ENCODE measurements at places on chromosomes 12 and 14.

DNA sequence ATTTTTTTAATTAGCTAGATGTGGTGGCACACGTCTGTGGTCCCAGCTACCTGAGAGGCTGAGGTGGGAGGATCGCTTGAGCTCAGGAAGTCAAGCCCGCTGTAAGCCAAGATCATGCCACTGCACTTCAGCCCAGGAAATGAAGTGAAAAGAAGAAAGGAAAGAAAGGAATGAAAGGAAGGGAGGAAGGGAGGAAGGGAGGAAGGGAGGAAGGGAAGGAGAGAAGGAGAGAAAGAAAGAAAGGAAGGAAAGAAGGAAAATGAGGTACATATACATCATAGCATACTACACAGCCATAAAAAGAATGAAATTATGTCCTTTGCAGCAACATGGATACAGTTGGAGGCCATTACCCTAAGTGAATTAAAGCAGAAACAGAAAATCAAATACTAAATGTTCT is 12.2 kb downstream of the DNAI7 start:
- H3K4me1 ChIP-seq = no peaks in the 10 kb centered on the region
- no peak for DNase-seq
- no peak overlapping the region for H3K27ac ChIP-seq
- no peaks in the 10 kb centered on the region for H3K27me3 ChIP-seq
- H3K4me3 ChIP-seq = no peak overlapping the region
- H3K36me3 ChIP-seq = no peaks in the 10 kb centered on the region

DNA sequence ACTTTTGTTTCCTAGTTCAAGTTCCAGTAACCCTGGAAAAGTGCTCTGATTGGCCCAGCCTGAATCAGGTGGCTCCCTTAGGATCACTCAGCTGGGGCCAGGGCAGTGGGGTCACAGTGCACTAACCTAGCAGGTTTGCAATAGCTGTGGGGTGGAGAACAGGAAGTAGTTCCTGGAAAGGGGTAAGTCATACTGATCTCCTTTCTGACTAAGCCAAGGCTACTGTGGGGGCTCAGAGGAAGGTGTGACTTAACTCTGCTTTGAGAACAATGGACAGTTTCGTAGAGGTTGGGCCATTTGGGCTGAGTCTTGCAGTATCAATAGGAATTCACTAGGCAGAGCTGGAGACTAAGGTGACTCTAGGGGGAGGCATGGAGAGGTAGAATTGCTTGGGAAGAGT is 89.4 kb downstream of the KIF26A start:
- no peaks in the 10 kb centered on the region for H3K4me1 ChIP-seq
- DNase-seq = no peak
- no peaks in the 10 kb centered on the region for H3K36me3 ChIP-seq
- no peaks in the 10 kb centered on the region for H3K27me3 ChIP-seq
- H3K27ac ChIP-seq = no peak overlapping the region

- H3K4me1 ChIP-seq = no peaks in the 10 kb centered on the region
- H3K4me3 ChIP-seq = no peak overlapping the region
- no peak overlapping the region for H3K27ac ChIP-seq
- no peaks in the 10 kb centered on the region for H3K36me3 ChIP-seq
Observed at GRCh38 chr14:100063314-100063941, 1.8 kb upstream of the EVL start.

DNA sequence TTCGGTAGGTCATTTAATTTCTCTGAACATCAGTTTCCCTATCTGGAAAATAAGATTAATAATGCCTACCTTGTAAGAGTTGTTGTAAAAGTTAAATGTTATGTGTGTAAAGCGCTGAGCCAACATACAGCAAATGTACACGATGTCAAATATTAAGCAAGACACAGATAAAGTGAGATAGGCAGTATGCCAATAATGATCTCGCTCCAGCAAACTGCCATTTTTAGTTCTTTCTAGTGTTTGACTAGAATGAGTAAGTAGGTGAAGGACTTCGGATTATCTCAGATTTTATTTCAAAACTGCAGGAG is 840 bp downstream of the DHRS7 start:
- peak overlapping the region; percentile 95 for H3K27ac ChIP-seq
- H3K27me3 ChIP-seq = no peaks in the 10 kb centered on the region
- peaks cover 48% of the 10 kb centered on the region for H3K4me1 ChIP-seq
- no peaks in the 10 kb centered on the region for H3K36me3 ChIP-seq
- peak overlapping the region; percentile 96 for H3K4me3 ChIP-seq

DNA sequence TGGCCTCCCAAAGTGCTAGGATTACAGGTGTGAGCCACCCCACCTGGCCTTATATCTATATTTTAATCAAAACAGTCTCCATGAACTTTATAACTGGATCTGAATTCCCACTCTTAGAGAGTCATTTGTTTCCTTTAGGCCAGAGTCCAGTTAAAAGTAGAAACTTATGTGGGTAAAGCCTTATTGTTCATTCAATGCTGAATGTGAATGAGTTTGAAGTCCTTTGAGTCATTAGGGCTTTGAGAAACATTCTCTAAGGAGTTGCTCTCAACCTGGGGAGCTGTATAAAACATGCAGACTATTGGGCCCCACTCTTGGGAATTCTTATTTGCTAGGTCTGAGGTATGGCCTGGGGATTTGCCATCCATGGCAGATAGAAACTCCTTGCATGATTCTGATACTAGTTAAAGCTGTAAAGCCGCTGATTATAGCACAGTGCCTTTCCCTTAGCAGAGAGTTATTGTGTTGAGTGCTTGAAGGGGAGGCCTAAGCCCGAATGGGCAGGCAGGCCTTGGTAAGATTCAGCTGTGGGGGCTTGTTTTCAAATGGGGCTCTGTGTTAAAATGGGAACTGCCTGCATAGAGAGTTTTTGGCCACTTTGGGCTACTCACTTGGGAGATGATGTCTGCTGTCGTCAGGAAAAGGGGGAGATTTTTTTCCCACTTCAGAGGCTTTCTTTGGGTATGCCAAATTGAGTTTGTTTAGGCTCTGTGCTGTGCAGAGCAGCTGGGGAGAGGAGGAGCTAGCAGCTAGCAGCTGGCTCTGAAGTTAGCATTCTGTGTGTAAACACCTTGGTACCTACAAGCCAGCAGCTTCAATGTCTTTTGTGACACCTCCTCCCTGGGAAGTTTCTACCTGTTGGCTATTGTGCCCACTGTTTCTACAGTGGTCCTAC is 117.5 kb downstream of the DACT1 start:
- no peak for DNase-seq
- no peak overlapping the region for H3K27ac ChIP-seq
- peaks cover 12% of the 10 kb centered on the region for H3K4me1 ChIP-seq
- H3K4me3 ChIP-seq = no peak overlapping the region

GRCh38 chr12:30863839-30864238 is 62.7 kb upstream of the TSPAN11 start:
- no peaks in the 10 kb centered on the region for H3K36me3 ChIP-seq
- no peak overlapping the region for H3K4me3 ChIP-seq
- DNase-seq = no peak
- H3K27me3 ChIP-seq = no peaks in the 10 kb centered on the region
- no peak overlapping the region for H3K27ac ChIP-seq

GRCh38 chr14:53743371-53743770 is 213.3 kb downstream of the BMP4 start:
- H3K27me3 ChIP-seq = no peaks in the 10 kb centered on the region
- H3K4me1 ChIP-seq = no peaks in the 10 kb centered on the region
- no peak overlapping the region for H3K4me3 ChIP-seq
- no peak for DNase-seq
- H3K27ac ChIP-seq = no peak overlapping the region

- no peaks in the 10 kb centered on the region for H3K27me3 ChIP-seq
- no peaks in the 10 kb centered on the region for H3K36me3 ChIP-seq
- no peak overlapping the region for H3K27ac ChIP-seq
- DNase-seq = no peak
- no peaks in the 10 kb centered on the region for H3K4me1 ChIP-seq
Observed at GRCh38 chr14:63076488-63076887, 31.2 kb upstream of the KCNH5 start.

DNA sequence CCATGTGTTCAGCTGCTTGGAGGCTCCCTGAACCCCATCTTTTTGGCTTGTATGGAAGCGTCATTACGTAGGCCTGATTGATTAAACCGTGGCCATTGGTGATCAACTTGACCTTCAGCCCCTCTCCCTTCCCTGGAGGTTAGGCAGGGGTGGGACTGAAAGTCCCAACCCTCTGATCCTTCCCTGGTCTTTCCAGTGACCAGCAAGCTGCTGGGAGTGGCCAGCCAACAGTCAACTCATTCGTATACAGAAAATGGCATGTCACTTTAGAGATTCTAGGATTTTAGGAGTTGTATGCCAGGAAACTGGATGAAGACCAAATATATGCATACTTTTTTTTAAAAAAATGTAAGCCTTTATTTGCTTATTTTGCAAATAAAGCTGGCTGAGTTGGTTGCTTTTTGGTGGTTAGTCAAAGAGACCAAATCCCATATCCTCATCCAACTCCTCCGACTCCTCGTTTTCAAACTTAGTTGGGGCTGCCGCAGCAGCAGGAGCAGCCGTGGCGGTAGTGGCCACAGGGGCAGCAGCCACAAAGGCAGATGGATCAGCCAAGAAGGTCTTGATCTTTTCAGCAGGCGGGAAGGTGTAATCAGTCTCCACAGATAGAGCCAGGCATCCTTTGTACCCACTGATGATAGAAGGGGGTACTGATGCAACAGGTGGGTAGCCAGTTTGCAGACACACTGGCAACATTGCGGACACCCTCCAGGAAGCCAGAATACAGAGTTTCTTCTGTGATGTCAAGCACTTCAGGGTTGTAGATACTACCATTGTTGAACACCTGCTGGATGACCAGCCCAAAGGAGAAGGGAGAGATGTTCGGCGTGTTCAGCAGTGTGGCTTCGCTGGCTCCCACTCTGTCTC is 16.6 kb downstream of the NFKBIA start:
- H3K4me3 ChIP-seq = no peak overlapping the region
- H3K4me1 ChIP-seq = peaks cover 12% of the 10 kb centered on the region
- no peak for DNase-seq
- no peaks in the 10 kb centered on the region for H3K27me3 ChIP-seq
- no peaks in the 10 kb centered on the region for H3K36me3 ChIP-seq
- no peak overlapping the region for H3K27ac ChIP-seq

GRCh38 chr14:76834241-76834661 is 8.0 kb downstream of the LRRC74A start:
- no peak overlapping the region for H3K27ac ChIP-seq
- no peak overlapping the region for H3K4me3 ChIP-seq
- no peaks in the 10 kb centered on the region for H3K36me3 ChIP-seq
- no peaks in the 10 kb centered on the region for H3K4me1 ChIP-seq
- H3K27me3 ChIP-seq = no peaks in the 10 kb centered on the region

Measured in thoracic aorta (tissue), 2 donors.